ENCODE measurements at places on chromosomes 5 and 9.

DNA sequence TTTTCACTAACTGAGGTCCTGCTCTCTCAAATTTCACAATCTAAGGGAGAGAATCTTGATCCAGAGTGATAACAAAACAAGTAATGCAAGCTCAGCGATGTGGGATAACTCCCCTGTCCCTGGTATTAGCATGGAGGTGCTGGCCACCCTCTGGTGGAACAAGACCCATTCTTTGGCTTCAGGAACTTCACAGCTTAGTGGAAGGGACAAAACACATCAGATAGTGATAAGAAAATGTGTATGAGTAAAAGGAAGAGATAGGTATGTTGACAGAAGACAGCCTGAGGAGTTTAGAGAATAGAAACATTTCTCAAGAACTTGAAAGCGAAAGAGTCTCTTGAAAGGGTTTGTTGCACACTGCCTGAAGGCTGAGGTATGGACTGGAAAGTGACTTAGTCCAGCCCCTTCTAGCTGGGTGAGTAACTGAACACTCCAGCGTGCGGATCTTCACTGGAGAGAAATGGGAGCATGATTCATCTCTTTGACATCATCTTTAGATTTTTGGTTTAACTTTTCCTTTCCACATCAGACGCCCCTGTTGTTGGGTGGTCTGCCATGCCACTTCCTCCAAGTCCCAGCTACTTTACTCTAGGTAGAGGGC lies 25.4 kb upstream of the ZSWIM6 start:
- no peak for DNase-seq

DNA sequence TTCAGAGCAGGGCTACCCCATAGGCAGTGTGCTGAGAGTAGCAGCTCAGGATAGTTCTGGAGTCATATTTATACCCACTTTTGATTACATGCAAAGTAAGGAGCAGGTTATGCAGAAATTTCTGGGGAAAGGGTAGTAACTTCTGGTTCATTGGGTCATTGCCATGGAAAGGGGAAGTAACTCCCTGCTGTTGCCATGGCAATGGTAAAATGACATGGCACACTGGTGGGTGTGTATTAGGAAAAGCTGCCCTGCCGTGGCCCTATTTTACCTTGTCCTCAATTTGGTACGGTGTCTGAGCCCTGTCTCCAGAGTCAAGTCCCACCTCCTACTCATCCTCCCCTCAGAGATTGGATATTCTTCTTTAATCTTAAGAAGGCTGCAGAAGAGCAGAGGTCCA lies 526.7 kb upstream of the TYRP1 start:
- no peak for DNase-seq

- DNase-seq, result no peak
These were observed 38.9 kb downstream of the FNBP1 start for GRCh38 chr9:130003943-130004552.

DNA sequence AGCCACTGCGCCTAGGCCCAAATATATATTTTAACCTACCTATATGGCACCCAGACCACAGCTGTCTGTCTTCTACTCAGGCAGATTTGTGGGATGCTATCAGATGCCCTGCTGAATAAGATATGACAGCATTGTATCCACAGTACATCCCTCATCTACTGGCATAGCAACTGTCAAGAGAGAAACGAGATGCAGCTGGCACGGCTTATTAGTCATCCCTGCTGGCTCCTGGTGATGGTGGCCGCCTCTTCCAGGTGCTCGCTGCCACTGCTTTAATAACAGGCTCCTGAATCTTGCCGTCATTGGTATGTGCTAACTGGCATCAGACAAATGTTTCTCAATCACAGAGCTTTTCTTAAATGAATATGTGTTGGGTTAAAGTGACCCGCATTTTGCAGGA lies 34.0 kb downstream of the B4GALT1 start:
- no peak for DNase-seq

- no peak for DNase-seq
These were observed 47.5 kb downstream of the TENT4A start for GRCh38 chr5:6760686-6761085.

DNA sequence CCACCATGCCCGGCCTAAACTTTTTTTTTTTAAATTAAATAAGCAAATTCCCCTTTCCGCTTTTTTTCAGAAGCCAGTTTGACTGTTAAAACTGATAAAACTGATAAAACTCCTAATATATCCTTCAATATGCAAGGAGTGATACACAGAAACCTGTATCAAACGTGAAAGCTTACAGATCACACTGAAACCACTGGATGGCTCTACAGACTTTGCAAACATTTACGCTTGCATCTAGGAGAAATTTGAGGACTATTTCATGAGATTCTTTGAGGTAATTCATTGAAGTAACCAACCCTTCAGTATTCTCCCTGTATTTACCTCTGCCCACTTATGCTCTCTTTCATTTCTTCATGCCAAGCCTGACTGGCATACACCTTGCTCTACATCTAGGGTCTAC lies 40.6 kb upstream of the CHD1 start:
- no peak for DNase-seq

DNA sequence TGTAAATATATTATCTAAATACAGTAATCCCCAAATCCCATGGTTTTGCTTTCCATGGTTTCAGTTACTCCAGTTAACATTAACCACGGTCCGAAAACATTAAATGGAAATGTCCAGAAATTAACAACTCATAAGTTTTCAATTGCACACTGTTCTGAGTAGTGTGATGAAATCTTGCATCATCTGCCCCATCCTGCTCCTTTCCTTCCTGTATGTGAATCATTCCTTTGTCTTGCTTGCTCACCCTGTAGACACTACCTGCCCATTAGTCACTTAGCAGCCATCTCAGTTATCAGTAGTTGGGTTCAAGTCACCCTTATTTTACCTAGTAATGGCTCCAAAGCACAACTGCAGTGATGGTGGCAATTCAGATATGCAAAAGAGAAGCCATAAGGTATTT lies 1568.5 kb upstream of the WWC1 start:
- no peak for DNase-seq

- DNase-seq, result no peak
These were observed 26.9 kb downstream of the FNIP1 start for GRCh38 chr5:131769961-131770360.

GRCh38 chr5:172055421-172055820 lies 49.0 kb upstream of the FBXW11 start:
- no peak for DNase-seq

DNA sequence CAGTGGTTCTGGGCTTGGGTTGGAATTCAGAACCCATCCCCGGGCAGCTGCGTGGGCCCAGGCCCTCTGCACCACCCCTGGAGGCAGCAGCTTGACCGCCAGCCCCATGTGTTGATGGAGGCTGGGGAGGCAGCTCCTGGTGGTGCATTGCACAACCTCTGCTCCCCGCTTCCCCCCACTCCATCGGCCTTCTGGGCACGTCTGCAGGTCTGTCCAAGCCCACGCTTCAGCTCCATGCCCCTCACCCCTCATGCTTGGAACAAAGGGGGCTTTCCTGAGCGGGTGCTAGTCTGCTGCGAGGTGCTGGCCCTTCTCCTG lies 1.4 kb downstream of the NCS1 start:
- no peak for DNase-seq

DNA sequence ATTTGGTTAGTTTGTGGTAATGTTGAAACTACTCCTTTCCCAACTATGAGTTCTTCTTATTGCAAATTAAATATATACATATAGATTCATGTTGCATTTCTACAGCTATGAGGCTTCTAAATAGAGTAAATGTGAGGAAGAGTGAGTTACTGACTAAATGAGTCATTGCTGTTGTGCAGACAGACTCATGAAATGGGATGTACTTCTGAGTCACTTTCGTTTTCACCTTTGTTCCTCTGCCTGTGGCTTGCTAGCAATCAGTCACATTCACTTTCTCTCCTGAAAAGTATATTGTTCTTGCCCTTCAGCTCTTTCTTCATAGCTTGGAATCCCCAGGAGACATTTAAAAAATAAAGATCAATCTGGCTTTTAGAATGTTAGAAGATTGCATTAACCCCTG lies 295.5 kb upstream of the SMC2 start:
- DNase-seq, result no peak

- no peak for DNase-seq
These were observed 30.3 kb downstream of the TTC23L start for GRCh38 chr5:34869256-34869655.

DNA sequence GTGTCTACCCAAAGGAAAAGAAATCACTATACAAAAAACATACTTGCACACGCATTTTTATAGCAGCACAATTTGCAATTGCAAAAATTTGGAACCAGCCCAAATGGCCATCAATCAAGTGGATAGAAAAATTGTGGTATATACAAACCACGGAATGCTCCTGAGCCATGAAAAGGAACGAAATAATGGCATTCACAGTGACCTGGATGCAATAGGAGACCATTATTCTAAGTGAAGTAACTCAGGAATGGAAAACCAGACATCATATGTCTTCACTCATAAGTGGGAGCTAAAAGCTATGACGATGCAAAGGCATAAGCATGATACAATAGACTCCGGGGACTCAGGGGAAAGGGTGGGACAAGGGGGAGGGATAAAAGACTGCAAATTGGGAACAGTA lies 78.4 kb downstream of the ENC1 start:
- no peak for DNase-seq
